ENCODE measurements at places on chromosomes 3 and 15.

GRCh38 chr3:143165211-143165610 is 45.6 kb downstream of the CHST2 start:
- DNase-seq, result no peak

DNA sequence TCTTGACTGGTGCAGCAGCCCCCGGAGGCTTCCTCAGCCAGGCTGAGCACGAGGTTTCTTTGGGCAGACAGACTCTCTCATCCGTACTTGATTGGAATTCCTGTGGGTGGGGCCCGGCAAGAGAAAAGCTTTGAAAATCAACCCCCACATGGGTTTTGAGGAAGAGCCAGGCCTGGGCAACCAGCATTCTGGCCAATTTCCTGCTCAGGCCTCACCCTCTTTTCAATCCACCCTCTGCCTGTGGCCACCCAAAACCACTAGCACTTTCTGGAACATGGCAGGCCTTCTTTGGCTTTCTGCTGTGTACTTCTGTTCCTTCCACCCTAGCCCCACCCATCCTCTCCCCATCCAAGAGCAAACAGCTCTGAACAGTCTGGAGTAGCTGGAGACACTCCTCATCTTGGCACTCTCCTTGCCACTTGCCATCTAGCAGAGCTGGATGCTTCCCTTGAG is 5.9 kb downstream of the MYO5C start:
- no peak for DNase-seq

DNA sequence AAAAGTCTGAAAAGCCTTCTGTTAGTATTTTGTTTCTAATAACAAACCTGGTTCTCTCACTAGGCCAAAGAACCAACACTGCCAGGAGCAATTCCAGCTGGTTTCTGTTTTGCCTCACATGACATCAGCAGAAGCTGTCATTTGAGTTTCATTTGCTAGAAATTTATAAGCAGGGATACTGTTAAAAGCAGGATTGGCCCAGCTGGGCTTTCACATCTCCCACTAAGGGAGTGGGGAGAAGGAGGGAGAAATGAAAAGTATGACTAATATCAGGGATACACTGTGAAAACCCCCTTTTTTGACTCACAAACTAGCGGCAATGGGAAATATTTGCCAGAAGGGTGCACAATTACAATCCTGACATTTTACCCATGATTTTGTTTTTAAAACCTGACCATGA is 5.3 kb downstream of the CCDC80 start:
- DNase-seq, result no peak

DNA sequence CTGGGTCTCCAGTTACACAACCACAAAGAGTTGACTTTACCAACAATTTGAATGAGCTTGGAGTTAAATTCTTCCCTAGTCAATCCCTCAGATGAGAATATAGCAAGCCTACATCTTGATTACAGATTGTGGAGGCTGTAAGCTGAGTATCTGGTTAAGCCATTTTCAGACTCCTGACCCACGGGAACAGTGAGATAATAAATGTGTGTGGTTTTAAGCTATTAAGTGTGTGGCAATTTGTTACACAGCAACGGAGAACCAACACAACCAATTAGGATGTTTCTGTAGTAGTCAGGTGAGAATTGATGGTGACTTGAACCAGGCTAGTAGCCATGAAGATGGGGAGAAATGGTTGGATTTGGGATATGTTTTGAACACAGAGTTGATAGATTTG is 37.7 kb upstream of the SLC4A7 start:
- DNase-seq, result no peak

DNA sequence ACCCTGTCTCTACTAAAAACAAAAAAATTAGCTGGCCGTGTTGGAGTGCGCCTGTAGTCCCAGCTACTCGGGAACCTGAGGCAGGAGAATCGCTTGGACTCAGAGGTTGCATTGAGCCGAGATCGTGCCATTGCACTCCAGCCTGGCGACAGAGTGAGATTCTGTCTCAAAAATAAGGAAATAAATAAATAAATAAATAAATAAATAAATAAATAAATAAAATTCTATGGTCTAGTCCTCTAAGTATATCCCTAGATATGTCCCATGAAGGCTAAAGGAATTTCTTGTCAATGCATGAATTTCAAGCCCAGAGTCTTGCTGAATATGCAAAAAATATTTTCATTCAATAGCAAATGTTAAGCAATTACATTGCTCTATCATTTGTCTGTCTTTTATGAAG is 149.0 kb downstream of the EPHA3 start:
- DNase-seq, result no peak

- no peak for DNase-seq
Measured at GRCh38 chr3:186418671-186419145, 56.7 kb upstream of the DGKG start.

DNA sequence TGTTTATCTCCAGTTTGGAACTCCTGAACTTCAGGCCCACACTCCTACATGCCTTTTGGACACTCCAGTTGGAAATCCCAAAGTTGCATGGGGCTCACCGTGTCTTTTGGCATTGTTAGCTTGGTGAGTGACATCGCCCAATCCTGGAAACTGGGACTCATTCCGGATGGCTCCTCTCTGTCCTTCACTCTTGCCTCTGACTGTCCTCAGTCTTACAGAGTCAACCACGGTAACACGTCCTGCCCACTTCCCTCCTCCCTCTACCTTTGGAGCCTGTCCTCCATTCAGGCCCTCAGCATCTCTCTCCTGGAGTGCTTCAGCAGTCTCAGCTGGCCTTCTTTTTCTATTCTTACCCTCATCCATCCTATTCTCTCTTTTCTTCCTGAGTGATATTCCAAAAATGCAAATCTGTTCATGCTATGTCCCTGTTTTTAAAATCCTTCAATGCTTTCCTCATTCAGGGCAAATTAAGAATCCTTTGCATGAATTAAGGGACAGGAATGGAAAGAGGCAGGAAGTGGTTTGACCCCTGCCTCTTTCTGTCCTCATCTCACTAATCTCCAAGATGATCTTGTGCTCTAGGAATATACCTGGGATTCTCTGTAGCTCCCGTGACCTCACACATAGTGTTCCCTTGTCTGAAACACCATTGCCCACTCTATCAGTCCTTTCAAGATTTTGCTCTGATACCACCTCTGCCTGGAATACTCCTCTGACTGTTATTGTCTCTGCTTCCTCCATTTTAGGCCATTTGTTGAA is 42.5 kb downstream of the LPP start:
- DNase-seq, result no peak

GRCh38 chr3:77025471-77025870 is 14.4 kb upstream of the ROBO2 start:
- DNase-seq, result no peak

- DNase-seq, result no peak
Measured at GRCh38 chr3:143496191-143496590, 352.1 kb downstream of the SLC9A9 start.

DNA sequence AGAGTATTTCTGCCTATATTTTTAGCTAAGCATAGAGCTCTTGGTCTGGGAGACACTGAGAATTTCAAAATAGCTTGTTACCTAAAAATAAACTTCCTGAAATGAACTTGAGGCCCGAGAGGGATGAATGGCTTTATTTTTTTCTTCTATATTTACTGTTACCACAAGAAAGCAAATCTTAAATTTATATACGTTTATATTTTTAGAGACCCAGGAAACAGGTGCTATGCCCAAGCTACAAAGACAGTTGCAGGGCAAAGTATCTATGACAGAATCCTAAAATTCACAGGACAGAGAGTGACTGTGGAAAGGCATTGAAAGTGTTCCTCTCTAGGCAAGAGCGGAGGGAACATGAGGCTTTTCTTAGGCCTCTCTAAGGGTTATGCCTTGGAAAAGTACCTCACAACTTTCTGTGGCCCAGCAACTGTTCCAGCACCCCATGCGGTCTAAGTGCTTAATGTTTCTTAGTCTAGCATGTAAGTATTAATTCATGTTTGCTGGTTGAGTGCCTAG is 36.5 kb downstream of the TGFBR2 start:
- no peak for DNase-seq

GRCh38 chr3:186414735-186415419 is 52.8 kb upstream of the DGKG start:
- DNase-seq, result no peak
